Natural killer cell (primary cell): ENCODE measurements at places on chromosomes 5 and 9. TPM values are rescaled to one million over a fixed set of nuclear protein-coding genes. Genes with fewer than 3 reads are reported as not detected.

The KIF4B gene
- total RNA-seq, result not detected

The PLEKHG4B gene
- 0.07 TPM for total RNA-seq

The GFI1B gene
- total RNA-seq, result 2.8 TPM

The GABRA6 gene
- total RNA-seq, result not detected

The LRRC70 gene
- 21.2 TPM for total RNA-seq

The C9orf152 gene
- total RNA-seq, result not detected

The FOXB2 gene
- total RNA-seq, result not detected

The MSMP gene
- not detected for total RNA-seq

The ABCA2 gene
- 357 TPM for total RNA-seq

The ANKRD31 gene
- 0.15 TPM for total RNA-seq

The CATSPER3 gene
- 0.31 TPM for total RNA-seq

The NEUROG1 gene
- total RNA-seq, result not detected

The F12 gene
- 0.93 TPM for total RNA-seq

The WWC1 gene
- 0.42 TPM for total RNA-seq

The SUSD3 gene
- total RNA-seq, result 2.1 TPM

The INSL4 gene
- not detected for total RNA-seq

The HEMGN gene
- 0.75 TPM for total RNA-seq

The BNC2 gene
- 84.2 TPM for total RNA-seq

The RFESD gene
- total RNA-seq, result 0.96 TPM

The ASPN gene
- not detected for total RNA-seq

The TMEFF1 gene
- 0.18 TPM for total RNA-seq

The IFNB1 gene
- not detected for total RNA-seq

The PDCD1LG2 gene
- total RNA-seq, result 1.2 TPM

The ECSCR gene
- total RNA-seq, result not detected

The ADGRD2 gene
- total RNA-seq, result not detected

The ADAMTSL1 gene
- not detected for total RNA-seq

The IFNA17 gene
- total RNA-seq, result not detected

The BTNL8 gene
- total RNA-seq, result not detected

The PCDHGA1 gene
- not detected for total RNA-seq
